ENCODE measurements at places on chromosomes 3 and 15. TPM values are rescaled to one million over a fixed set of nuclear protein-coding genes. Genes with fewer than 3 reads are reported as not detected.

Gene ANKRD34C
- not detected for total RNA-seq

Gene STARD5
- total RNA-seq = 2.0 TPM

Gene CPN2
- total RNA-seq = not detected

Gene CEMIP
- total RNA-seq = 1.5 TPM

Gene LRRC49
- 4.9 TPM for total RNA-seq

Gene TEX55
- not detected for total RNA-seq

Gene UPK1B
- 12.9 TPM for total RNA-seq

Gene ITPKA
- 2.0 TPM for total RNA-seq

Data from A549 treated with CORT108297 at 1 μM for 4 hours (cell line).